Anterior cingulate cortex (tissue), 58 donors: ENCODE measurements at places on chromosomes 6 and 20.

- DNase-seq: no peak
Observed at GRCh38 chr20:58723628-58723984, 31.0 kb downstream of the NPEPL1 start.

DNA sequence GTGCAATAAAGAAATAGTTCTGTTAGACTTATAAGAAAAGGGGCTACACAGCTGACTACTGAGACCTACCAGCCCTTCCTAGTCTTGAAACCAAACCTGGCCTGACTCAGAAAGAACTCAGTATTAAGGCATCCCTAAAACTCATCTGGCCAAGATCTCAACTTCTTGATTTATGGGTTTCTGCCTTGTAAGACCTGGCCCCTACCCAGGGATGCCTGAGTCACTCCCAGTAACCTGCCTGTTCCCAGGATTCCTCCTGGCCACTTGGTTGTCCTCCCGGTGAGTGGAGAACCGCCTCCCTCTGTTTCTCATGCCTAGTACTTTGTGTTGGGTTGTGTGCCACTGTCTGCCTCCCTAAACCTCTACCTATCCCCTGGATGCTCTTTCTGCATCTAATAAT lies 189.4 kb upstream of the PREP start:
- DNase-seq: no peak

DNA sequence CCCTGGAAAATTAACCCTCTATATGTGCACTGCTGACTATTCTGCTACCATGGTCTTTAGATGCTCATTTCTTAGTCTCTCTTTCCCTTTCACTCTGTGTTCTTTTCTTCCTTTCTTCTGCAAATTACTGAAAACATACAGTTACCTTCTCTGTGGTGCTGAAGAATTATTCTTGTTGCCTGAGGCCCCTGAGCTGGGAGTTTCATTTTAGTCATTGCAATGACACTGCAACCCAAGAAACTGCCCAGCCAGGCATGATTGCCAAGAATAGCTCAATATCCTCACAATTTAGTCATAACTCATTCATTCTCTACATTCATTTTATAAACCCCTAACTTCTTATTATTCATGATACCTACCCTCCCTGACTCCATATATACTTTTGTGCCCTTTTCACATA lies 245.8 kb upstream of the RAB32 start:
- no peak for DNase-seq

GRCh38 chr6:124872361-124873065 lies 89.7 kb upstream of the RNF217 start:
- no peak for DNase-seq

- no peak for DNase-seq
Observed at GRCh38 chr6:71239694-71240093, 48.9 kb upstream of the OGFRL1 start.

DNA sequence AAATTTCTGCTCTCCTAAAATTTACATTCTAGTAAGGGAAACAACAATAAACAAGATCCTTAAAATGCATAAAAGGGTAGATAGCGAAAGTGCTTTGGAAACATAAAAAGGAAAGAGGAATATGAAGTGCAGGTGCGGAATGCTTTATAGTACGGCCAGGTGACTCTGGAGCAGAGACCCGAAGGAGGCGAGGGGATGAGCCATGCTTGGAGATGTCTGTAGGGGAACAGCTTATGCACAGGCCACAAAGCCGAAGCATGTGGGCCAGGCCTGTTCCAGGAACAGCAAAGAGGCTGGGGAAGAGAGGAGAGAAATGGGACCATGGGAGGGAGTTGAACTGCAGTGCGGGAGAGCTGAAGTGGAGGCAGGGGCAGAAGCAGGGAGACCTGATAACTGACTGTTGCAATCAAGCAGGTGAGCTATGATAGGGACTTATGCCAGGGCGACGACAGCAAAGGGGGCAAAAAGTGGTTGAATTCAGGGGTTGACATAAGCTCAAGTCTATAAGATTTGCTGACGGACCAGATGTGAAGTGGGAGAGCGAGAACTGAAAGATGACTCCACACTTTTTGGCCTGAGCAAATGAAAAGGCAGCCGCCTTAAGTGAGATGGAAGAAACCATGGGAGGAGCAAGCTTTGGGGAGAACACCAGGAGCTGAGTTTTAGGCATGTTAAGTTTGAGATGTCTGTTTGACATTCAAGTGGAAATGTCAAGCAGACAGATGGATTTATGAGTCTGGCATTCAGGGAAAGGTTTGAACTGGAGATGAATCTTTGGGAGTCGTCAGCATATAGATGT lies 83.1 kb downstream of the CNBD2 start:
- no peak for DNase-seq

DNA sequence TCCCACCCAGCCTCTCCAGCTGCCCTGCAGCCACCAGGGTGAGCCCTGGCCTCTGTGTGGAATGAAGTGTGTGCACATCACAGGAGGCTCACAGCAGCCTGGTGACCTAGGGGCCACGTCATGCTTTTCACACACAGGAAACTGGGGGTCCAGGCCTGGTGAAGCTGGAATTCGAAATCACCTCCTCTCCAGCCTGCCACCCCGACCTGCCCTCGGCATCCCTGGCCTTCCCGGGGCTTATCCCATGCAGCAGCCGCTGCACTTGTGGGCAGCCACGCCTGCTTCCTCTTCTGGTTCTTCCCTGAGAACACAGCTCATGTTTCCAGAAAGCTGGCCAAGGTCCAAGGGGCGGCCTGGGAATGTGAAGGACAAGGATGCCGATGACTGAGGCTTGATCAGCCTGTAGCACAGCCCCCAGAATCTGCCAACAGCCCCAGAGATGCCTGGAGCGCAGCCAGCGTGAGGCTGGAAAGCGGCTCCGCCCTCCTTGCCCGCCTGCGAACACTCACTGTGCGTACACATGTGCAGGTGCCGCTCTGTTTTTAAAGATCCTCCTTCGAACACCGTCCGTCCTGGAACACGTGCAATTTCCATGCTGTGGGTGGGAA lies 4.2 kb upstream of the NTSR1 start:
- no peak for DNase-seq
